Nephron progenitor cell (in vitro differentiated cells): ENCODE measurements at places on chromosomes 6 and 20.

GRCh38 chr6:88119769-88120168 is 46.4 kb downstream of the CNR1 start:
- peak; percentile 28 for DNase-seq

GRCh38 chr6:43774776-43775534 is 4.9 kb downstream of the VEGFA start:
- DNase-seq: peak; percentile 78

DNA sequence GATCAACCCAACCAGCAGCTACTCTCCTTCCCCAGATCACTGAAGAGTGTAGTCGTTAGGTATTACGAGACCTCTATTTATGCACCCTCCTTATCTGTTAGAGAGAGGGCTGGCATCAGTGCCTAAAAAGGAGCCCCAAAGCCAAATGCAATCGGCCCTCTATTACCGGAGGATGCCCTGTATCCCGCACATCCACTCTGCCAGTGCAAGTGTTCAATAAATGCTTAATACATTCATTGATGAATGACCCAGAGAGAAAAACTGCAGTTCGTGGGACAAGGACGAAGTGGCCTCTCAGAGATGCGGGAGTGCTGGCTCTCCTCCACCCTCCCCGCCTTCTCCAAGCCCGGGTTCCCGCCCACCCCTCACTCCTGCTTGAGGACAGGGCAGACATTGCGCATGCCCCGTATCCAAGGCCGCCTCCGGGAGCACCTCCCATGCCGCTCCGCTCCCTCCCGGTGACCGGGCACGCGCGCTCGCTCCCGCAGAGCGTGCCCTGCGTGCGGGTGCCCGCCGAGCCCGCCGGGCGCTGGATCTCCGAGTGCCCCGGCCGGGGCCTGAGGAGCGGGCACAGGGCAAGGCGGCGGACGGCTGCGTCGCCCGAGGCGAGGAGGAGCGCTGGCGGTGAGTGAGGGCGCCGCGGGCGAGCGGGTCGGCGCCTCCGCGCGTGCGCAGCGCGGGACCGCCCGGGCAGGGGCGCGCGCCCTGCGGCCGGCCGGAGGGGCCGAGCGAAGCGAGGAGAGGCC is 27.2 kb upstream of the BTBD3 start:
- peak; percentile 94 for DNase-seq

- no peak for DNase-seq
Measured at GRCh38 chr6:106830930-106831329, 143.6 kb downstream of the CD24 start.

DNA sequence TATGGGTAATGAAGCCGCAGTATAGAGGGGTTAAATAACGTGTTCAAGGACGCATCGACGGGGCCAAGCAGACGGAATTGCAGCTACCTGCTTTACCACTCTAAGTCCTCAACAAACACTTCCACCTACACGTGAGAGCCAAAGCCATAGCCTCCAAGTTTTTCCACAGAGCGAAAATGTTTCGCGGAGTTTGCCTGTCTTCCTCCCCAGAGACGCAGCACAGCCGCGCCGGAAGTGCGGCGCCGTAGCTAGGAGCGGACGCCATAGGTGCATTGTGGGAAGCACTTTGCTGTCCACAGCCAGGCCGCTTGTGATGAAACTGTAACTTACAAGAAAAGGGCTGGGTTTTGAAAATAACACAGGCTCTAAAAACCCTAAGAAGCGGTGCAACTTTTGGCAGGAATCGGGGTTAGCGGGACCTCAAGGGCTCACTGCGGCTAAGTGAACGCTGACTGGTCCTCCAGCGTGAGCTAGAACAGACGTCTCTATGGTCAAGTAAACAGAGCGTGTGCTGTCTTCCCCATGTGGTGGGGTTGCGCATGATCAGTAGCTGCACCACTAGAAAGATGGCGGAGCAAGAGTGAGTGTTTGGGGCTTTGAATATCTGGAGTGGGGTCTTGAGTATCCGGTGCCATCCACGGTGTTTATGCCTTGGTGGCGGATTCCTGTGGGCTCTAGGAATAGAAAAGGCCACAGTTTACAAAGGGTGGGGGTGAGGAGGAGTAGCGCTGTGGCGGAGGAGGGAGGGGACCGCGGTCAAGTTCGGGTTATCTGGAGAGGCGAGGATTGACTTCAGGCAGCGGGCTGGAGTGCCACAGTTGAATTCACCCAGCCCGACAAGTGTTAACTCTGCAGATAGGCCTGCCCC is at the start of gene RPL7L1:
Gene RPL7L1 (plus strand): TSS at position 245 of the 868 bp plus-strand sequence. CDS start 295 bp downstream, at position 540.
- peak; percentile 73 for DNase-seq

DNA sequence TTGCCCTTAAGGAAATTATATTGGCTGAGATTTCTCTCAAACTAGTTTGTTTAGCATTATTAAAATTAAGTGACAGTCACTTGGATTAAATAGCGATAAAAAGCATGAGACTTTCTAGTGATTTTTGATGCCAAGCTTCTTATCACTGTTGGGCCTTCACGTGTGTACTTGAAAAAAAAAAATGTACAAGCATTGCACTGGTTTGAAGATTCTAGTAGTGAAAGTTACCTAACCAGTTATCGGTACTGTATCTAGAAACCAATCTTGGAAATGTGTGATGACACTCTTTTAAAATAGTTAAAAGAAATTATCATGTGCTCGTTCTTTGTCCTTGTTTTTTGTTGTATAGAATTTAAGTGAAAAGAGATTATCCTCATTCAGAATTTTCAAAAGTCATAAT is 102.1 kb downstream of the SCAF8 start:
- DNase-seq: no peak

DNA sequence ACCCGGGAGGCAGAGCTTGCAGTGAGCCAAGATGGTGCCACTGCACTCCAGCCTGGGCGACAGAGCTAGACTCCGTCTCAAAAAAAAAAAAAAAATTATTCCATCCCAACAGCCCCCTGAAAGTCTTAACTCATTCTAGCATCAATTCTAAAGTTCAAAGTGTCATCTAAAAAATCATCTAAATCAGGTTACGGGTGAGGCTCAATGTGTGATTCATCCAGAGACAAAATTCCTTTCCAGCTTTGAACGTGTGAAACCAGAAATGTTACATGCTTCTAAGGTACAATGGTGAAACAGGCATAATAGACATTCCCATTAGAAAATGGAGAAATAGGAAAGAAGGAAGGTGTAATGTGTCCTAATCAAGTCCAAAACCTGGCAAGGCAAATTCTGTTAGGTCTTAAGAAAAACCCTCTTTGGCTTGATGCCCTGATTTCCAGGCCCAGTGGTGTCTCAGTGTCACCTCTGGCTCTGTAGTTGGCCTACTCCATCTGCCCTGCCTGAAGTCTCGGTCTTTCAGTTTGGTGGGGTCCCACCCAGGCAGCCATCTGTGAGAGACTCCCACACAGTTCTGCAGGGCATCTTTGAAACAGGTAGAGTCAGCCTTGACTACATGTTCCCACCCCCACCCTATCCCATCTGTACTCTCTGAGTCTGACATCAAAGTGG is 43.5 kb downstream of the HFE start:
- no peak for DNase-seq

GRCh38 chr6:11298651-11299420 is 66.4 kb upstream of the NEDD9 start:
- DNase-seq: peak; percentile 36

DNA sequence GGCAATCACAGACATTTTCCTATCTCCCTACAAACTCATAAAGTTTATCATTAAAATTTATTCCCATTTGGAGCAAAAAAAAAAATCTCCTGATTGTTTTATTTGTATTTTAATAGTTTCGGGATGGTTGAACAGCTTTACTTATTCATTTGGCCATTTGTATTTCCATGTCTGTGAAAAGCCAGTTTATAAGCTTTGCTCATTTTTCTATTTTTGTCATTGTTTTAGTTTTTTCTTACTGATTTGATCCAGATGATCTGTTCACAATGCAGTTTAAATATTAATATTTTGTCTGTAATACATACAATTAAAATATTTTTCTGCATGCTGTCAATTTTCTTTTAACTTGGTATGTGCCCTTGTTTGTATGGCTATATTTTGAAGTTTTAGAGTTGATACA is 65.2 kb upstream of the CCN2 start:
- DNase-seq: no peak

DNA sequence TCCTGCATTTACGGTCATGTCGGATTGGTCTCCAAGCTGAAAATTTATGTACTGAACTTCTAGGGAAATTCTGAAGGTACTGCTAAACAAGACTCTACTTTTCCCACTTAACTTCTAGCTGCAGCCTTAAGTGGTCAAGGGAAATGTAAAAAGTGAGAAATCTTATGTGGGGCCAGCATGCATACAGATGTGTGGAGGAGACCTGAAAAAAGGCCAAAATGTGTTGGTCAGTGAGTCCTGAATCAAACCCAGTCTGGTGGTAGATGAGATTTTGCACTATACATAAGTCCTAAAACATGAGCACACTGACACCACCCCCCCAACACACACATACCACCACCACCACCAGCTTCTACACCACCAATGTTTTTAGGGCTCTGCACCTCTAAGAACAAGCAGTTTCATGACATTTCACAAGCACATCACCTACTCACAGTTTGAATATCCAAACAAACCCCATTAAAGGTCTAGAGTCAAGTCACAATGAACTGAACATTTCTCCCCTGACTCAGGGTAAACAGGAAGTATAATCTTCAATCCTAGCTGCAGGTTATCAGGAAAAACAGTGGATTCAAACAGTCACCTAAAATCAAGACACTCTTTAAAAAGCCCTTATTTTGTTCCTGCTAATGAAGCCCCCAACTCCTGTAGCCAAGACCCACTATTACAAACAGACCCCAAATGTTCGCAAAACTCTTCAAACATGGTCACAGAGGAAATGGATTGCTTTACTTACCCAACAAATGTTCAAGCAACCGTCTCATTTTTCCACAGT is 1.6 kb downstream of the ZMYND8 start:
- no peak for DNase-seq

GRCh38 chr6:79821859-79822258 is 125.5 kb downstream of the ELOVL4 start:
- no peak for DNase-seq

- DNase-seq: no peak
Measured at GRCh38 chr6:18212231-18212630, 52.1 kb downstream of the DEK start.

DNA sequence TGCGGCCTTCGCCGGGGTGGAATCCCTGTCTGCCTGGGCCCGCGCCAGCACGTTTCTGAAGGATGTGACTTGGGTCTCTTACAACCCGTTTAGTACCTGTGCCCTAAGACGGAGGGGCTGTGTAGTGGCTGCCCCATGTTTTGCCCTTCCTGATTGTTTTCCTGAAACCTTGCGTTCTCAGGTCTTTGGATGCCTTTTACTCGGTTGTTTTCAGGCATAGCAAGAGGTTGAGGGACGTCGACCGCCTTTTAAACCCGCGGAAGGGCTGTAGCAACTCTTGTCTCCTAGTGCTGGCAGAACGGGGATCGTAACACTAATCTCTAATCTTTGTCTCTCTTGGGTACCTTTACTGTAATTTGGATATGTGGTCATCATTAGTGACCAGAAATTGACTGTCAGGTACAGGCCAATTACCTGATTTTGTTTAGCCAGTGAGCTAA is 706 bp upstream of the NANP start:
- DNase-seq: no peak

DNA sequence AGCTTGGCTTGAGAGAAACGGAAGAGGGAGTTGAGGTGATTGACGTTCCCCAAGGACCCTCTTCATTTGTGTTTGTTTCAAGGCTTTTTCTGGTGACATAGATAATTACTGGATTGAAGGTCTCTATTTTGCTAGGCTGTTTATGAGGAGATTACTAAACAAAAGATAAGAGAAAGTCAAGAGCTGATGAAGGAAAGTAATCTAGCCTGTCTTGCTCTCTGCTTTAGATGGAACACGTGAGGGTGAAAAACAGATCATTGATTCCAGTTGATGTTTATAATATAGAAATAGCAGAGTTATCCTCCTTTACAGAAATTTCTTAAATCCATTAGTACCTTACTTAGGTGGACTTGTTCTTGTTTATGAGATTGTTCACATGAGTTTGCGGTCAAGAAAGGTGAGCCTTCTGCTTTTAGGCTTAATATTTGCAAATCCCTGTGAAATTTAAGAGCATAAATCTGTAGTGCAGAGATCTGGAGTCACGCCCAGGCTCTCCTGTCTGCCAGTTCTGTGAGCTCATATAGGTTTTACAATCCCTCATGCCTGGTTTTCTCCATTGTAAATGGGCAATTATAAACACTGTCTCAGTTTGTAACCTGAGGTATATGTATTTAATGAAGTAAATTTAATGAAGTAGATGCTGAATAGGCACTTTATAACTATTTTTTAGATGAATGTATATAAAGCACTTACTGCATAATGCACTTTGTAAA is 272.8 kb downstream of the NKAIN2 start:
- no peak for DNase-seq

- DNase-seq: no peak
Measured at GRCh38 chr6:45923831-45924391, 91.7 kb downstream of the CLIC5 start.

- DNase-seq: no peak
Measured at GRCh38 chr6:78883651-78884050, 16.3 kb downstream of the IRAK1BP1 start.

GRCh38 chr20:19317237-19318069 is 105.0 kb downstream of the SLC24A3 start:
- no peak for DNase-seq

- DNase-seq: no peak
Measured at GRCh38 chr6:22779062-22779461, 209.7 kb downstream of the HDGFL1 start.

- peak; percentile 64 for DNase-seq
Measured at GRCh38 chr20:44683263-44684046, 31.7 kb upstream of the CCN5 start.

DNA sequence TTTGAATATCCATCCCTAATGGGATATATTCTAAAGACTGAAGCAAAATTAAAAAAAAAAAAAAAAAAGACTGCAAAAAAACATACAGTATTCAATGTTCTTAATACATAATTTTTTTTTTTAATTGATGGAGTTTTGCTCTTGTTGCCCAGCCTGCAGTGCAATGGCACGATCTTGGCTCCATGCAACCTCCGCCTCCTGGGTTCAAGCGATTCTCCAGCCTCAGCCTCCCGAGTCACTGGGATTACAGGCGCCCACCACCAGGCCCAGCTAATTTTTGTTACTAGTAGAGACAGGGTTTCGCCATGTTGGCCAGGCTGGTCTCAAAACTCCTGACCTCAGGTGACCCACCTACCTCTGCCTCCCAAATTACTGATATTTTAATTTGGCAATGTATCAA is 29.3 kb downstream of the RANBP9 start:
- no peak for DNase-seq

GRCh38 chr6:160378218-160378617 is 30.0 kb downstream of the SLC22A3 start:
- DNase-seq: no peak

DNA sequence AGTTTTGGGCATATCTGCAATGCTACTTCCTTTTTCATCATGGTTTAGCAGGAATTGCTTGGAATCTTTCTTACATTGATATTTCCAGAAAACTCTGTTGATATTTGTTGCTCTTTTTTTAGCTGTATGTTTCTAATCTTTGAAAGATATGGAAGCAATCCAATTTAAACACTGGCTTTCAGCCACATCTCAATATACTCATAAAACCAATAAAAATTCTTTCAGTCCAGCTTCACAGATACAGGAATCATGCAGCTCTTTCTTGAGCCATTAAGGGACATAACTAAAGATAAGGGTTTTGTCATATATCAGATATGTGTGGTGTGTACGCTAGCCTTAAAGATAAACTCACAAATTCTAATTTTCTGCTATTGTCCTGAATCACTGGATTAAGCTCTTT is 47.4 kb downstream of the PKIB start:
- no peak for DNase-seq
